ENCODE measurements at places on chromosomes 5 and 9.
A peak's percentile ranks its signal among the peaks of the same experiment; 100 is the strongest.

- DNase-seq, result no peak
Observed at GRCh38 chr9:88680041-88680440, 145.1 kb downstream of the NXNL2 start.

GRCh38 chr5:106956886-106957285 lies 713.9 kb downstream of the EFNA5 start:
- DNase-seq, result no peak

DNA sequence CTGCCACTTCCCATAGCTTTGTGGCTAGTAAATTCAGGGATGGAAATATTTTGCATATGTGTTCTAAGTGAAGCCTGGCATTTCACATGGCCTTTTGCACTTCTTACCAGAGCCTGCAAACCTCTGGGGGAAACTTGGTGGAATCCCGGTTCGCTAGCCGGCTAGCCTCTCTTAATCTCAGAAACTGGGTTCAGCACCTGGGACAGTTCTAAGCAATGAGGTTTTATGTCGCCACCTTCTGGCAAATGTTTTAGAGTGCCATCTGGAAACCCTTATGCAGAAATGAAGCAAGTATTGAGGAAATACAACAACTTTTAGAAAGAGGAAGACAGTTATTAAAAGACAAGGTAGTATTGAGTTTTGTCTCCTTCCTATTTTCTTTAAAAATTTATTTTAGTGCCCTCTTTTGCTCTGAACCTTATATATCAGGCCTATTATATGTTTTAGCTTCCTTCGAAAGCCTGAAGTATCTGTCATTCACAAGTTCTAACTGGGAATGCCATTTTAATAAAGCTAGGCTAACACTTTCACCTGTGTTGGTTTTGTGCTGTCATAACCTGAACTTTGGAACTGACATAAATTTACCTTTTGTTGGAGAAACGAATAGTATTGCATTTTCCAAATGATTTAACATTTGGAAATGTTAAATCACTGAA lies 963 bp upstream of the HTR1A start:
- DNase-seq, result peak; percentile 18

- DNase-seq, result no peak
Observed at GRCh38 chr9:3817208-3817607, 291.4 kb upstream of the RFX3 start.

DNA sequence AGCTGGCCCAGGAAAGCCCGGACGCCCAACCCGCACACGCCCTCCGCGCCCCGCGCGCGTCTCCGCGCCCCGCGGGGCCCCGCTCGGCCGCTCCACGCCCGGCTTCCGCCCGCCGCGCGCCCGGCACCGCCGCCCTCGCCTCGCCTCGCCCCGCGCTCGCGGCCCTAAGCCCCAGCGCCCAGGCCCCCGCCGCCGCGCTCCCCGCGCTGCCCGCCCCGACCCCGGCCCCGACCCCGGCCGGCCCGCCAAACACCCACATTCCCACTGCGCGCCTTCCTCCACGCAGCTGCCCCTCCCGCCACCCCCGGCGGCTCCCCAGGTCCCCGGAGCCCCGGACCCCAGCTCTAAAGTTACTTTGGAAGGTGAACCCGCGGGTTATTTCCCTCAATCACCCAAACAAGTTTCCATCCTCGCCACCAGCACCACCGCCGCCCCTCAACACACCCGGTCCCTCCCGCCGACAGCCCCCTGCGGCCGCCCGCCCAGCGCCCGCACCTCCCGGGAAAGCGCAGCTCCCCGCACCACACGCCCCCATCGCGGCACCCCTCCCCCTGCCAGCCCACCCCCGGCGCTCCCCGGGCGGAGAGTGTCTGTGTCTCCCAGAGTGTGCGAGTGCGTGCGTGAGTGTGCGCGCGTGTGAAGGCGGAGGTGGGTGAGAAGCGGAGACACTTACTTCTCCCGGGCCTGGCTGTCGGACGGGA lies 439 bp downstream of the SSBP2 start:
- DNase-seq, result no peak

DNA sequence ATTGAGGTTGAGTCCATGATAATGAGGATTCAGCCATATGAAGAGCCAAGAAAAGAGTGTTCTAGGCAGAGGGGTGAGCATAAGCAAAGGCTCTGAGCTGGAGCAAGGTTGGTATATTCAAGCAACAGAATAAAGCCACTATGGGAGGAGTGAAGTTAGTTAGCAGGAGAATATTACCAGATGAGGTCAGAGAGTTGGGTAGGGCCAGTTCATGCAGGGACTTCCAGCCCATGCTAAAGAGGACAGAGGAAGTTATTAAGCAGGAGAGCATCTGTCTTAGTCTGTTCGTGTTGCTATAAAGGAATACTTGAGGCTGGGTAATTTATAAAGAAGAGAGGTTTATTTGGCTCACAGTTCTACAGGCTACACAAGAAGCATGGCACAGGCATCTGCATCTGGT lies 57.1 kb upstream of the ATG10 start:
- no peak for DNase-seq

GRCh38 chr9:33778700-33779351 lies 16.5 kb upstream of the PRSS3 start:
- DNase-seq, result peak; percentile 65

DNA sequence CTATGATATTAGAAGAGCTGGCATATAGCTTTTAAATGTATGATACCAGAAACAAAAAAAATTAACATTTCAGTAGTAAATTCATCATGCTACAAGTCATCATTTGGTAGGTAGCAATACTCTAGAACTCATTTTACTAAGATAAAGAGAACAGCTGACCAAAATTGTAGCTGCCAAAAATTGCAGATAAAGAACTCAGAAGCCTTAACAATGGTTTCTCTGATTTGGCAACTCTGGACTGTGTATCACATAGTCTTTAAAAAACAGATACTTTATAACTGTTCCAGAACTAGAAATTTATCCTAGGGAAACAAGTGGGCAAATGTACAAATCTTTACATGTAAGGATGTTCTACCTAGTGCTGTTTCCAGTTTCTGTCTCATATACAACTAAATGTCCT lies 33.9 kb downstream of the ZFR start:
- DNase-seq, result no peak

DNA sequence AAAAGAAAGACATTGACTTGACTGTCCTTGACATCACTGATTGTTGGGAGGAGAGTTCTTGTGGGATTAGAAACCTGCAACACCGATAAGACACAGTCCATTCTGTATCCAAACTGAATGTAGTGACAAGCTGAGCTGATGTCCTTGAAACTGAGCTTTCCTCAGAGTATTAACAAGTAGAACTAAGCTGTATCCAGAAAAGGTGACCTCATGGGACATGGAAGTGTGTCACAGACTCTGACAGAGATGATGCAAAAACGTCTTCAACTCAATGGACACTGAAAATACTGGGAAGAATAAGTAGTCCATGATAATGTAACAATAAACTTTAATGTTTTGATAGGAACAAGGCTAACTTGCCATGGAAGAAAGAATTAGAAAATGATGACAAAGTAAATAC lies 690.1 kb downstream of the CDH18 start:
- DNase-seq, result no peak

- no peak for DNase-seq
Observed at GRCh38 chr9:28999806-29000205, 1426.5 kb upstream of the C9orf72 start.

GRCh38 chr5:137099651-137100050 lies 399.5 kb downstream of the SPOCK1 start:
- DNase-seq, result no peak

GRCh38 chr9:97594381-97594921 lies 38.7 kb downstream of the TSTD2 start:
- peak; percentile 73 for DNase-seq

- DNase-seq, result no peak
Observed at GRCh38 chr9:133861692-133862091, 123.5 kb upstream of the SARDH start.

DNA sequence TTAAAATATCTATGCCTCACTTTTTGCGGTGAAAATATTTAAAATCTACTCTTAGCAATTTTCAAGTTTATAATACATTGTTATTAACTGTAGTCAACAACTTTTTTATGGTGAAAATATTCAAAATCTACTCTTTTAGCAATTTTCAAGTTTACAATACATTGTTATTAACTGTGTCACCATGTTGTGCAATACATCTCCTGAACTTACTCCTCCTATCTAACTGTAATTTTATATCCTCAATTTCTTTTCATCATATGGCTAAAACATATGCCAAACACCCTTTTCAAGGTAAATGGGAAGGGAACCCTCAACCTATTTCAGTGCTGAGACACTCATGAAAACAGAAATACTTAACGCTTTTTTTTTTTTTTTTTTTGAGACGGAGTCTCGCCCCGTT lies 982.7 kb upstream of the DMAC1 start:
- DNase-seq, result no peak

GRCh38 chr9:105243015-105243686 lies 1.3 kb upstream of the SLC44A1 start:
- DNase-seq, result no peak

GRCh38 chr5:13660072-13660471 lies 284.4 kb downstream of the DNAH5 start:
- no peak for DNase-seq

GRCh38 chr5:124253203-124253810 lies 493.1 kb downstream of the ZNF608 start:
- DNase-seq, result peak; percentile 22

DNA sequence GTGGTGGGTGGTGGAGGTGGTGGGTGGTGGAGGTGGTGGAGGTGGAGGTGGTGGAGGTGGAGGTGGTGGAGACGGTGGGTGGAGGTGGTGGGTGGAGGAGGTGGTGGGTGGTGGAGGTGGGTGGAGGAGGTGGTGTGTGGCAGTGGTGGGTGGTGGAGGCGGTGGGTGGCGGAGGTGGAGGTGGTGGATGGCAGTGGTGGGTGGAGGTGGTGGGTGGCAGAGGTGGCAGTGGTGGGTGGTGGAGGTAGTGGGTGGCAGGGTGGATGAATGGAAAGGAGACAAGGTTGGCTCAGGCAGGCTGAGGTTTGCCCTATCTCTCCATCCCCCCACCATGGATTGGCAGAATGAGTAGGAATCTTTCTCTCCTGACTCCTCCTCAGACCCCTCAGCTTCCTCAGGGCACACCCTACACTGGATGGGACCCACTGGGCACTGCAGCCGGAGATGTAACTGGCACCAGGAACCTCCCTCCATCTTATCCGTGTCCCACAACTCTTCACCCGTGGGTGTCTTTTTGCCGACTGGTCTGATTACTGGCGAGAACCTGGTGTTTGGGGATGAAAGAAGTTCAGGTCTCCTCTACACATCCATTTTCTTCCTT lies 166.3 kb downstream of the C9orf50 start:
- no peak for DNase-seq

DNA sequence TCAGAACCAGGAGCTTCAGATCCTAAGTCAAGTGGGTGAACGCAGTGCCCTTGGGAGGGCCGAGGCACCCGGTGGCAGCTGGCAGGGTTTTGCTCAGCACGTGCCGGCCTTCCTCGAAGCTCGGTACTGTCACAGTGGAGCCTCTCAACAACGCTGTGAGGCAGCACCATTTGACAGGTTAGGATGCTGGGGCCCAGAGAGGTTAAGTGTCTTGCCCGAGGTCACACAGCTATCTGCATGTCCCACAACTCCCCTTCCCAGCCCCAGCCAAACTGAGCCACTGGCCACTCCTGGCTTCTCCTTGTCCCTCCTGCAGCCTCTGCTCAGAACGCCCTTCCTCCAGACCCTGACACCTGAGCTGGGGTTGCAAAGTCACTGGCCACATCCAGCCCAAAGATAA lies 43.7 kb upstream of the RPL26L1 start:
- DNase-seq, result no peak

DNA sequence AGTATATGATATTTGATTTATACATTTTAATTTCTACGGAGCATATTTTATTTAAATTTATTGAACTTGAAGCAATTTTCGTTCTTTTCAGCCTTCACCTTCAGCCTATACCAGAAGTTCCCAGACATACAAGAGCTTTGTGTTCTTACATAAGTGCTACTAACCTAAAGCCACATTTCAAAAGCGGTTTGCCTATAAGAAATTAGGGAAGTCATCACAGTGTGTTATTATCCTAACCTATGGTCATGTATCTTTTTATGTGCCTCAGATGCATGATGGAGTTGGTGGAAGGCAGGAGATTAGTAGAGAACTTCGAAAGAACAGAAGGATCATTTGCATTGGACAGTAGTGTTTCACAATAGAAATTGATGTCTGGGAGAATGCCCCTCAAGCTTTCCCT lies 3.1 kb downstream of the KIF2A start:
- no peak for DNase-seq

- DNase-seq, result no peak
Observed at GRCh38 chr5:140309706-140310249, 6.9 kb upstream of the PFDN1 start.

- DNase-seq, result no peak
Observed at GRCh38 chr9:106864373-106865143, 1.6 kb downstream of the ZNF462 start.

DNA sequence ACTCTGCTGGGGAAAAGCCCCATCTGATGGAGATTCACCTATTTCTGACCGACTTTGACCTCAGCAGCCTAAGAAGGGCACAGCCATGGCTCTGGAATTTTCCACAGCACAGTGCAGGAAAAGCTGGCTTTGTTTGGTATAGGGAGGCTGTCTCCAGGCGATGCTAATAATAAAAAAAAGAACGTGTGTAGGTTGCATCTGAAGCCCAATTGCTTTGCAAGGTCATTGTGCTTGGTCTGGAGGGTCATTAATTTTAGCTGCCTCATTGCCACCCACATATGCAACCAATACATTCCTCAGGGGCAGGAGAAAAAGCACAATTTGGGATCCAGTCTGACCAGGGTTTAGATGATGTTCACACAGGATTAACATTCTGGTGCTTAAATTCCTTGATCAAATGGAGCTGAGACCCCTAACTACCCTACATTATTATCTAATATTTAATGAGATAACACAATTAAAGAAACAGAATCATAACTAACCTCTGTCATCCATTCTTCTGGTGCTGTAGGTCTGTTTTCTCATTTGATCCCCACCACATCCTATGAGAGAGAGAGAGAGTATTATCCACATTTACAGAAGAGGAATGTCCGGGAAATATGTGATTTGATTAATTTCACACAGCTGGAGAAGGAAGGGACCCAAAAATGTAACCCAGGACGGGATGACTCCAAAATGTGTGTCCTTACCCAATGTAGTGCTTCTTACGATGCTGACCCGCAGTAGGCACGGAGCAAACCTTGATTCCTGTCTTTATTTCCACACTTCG lies 175.9 kb downstream of the RFK start:
- no peak for DNase-seq

DNA sequence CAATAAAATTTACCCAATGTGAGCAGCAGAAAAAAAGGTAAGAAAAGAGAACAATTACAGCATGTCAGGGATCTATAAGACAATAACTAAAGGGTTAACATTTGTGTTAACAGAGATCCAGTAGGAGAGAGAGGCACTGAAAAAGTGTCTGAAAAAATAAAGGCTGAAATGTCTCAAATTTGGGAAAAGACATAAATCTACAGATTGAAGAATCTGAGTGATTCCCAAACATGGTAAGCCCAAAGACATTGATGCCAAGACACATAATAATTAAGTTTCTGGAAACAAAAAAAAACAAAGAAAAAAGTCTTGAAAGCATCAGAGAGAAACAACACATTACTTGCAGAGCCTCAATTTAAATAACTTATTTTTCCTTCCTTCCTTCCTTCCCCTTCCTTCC lies 31.1 kb upstream of the ZNF782 start:
- no peak for DNase-seq
